ENCODE measurements at places on chromosomes 7 and 10.

DNA sequence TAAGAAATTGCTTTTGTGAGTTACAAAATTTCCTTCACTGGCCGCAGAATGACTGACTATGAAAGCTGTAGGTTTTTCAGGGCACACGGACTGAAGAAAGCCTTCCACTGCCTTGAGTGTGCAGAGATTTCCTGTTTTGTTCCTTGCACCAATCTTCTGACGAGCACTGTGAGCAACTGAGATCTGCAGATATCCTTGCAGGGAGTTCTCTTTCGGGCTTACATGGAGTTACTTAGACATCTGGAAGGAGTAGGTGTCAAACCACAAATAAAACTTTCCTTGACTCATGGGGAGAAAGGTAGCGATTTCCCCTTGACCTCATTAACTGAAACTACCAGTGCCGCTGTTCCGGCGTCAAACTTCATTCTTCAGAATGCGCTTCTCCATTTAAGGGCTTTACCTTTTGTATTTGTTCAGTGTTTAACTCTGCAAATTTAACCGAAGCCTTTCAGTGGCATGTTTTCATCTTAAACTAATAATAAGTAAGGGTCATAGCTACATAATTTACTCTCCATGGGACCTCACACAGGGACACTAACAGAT is 1175.3 kb downstream of the GATA3 start:
- no peak for DNase-seq

GRCh38 chr7:129279757-129280156 is 54.9 kb downstream of the AHCYL2 start:
- no peak for DNase-seq

DNA sequence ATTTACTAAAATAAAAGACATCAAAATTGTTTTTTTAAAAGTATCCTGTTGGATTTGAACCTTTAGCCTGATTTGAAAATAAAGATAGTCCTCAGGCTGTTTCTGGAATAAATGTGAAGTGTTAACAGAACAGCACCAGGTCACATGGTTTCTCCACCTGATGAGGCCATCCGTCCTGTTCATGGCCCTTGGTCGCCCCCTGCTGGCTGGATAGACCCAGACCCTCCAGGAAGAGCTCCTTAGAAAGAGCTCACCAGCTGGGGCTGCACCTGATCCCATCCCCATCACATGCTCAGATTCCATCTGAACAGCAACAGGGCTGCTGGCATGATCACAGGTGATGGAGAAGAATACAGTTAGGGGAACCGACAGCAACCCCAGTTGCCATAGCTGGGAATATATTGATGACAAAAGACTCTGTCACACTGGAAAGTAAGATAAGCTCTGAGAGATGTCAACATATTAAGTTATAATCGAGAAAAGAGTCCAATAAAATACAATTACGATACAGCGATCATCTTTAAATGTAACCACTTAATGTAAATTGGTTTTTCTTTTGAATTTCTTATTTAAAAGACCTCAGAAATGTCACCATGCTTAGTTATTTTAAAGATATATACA is 4.8 kb downstream of the OR2A14 start:
- peak; percentile 24 for DNase-seq

- no peak for DNase-seq
Measured at GRCh38 chr10:110516815-110517492, 19.2 kb downstream of the DUSP5 start.

- no peak for DNase-seq
Measured at GRCh38 chr10:28624351-28624750, 53.0 kb upstream of the BAMBI start.

- no peak for DNase-seq
Measured at GRCh38 chr10:104559935-104560334, 81.2 kb upstream of the SORCS3 start.

DNA sequence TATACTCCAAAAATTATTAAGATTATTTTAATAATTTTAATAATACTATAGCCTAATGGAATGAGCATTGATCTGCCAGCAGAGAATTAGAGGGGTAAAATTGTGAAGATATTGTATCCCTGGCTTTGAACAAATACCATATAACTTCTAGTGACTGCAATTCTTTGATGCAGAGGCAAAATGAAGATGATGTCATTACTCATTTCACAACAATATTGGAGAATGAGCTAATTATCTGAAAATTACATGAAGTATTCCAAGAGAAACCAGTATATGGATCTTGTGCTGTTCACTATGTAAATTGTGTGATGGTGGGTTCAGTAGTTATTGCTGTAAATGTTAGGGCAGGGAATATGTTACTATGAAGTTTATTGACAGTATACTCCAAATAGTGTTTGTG is 80.2 kb downstream of the CFTR start:
- DNase-seq = no peak

DNA sequence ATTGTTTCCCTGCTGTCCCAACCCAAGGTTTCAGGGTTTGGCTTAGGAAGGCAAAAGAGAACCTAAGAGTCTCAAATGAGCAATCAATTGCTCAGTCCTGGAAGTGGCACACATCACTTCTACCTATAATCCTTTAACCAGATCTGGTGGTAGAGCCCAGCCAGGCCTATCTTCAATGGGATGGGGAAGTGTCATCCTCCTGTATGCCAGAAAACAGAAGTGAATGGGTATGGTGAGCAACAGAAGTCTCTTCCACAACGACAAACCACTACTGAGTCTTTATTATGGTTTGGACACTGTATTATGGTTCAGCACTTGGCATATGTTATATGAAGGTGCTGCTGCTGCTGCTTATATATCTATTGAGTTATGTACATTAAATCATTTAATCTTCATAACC is 3.0 kb upstream of the AKR1B1 start:
- DNase-seq = no peak

DNA sequence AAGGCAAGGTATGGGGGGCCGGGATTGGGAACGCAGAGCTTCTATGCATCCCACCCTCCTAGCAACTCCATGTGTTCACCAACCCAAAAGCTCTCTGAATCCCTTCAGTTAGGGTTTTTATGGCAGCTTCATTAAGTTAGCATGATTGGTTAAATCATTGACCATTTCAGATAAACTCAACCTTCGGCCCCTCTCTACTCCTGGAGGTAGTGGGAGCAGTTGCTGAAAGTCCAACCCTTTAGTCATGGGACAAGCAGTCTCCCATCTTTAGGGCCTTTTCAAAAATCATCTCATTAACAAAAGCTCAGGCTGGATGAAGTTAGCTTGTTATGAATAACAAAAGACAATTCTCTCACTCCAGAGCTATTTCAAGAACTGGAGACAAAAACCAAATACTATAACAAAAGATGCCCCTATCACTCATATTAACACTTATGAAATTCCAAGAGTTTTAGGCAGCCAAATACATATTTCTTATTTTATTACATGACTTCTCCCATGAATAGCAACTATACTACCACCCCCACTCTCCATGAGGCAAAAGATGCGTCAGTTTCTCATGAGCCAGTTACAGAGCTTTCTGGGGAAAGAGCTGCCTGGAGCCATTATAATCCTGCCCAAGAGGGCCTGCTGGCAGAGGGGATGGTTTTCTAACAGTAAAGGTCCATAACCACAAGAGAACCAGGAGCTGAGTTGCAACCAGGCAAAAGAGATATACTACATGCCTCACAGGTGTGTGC is 44.6 kb downstream of the SLC16A12 start:
- DNase-seq = no peak

DNA sequence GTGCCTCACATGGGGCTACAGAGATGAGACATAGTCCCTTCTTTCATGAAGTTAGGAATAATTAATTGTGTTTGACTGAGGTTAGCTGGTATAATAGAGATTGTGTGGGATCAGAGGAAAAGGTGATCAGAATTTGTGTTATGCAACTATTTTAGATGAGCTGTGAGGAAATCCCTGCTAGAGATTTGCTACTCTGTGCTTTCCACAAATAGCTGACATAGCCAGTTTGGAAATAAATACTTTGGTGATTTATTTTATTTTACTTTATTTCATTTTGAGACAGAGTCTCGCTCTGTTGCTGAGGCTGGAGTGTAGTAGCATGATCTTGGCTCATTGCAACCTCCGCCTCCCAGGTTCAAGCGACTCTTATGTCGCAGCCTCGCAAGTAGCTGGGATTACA is 32.3 kb downstream of the ST7 start:
- DNase-seq = no peak

- DNase-seq = no peak
Measured at GRCh38 chr10:20443094-20443493, 454.0 kb downstream of the NEBL start.

DNA sequence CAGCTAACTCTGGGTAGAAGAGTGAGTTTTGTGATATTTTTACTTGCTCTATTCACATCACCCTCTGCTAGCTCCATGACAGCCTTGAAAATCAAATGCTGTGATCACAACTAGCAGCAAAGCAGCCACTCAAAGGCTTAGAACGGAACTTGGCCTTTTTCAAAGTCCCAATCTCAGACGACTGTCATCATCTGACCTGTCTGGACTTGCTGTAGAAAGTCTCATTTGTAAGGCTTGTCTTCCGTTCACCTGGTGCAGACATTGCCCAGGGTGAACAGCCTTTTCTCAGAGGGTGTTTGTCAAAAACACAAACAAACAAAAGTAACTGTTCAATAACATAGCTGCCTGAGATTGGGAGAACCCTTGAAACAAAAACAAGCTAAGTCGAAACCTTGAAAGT is 458.9 kb upstream of the ADARB2 start:
- no peak for DNase-seq

GRCh38 chr10:22674573-22674930 is 39.8 kb downstream of the PIP4K2A start:
- no peak for DNase-seq

DNA sequence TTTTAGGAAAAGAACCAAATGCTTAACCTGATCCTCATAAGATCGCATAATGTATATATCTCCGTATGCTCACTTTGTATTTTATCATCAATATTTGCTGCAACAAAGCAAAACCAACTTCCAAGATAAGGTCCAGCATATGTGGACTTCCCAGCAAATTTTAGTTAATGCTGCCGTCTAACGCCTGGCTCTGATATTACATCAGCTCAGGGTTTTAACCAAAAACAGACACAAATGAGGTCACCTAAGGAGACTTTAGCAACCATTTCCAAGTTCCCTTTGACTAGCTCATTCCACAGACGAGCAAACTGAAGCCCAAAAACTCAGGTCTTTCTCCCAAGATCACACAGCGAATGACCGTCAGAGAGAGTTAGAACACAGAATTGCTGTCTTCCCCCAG is 59.4 kb upstream of the UCN3 start:
- no peak for DNase-seq

DNA sequence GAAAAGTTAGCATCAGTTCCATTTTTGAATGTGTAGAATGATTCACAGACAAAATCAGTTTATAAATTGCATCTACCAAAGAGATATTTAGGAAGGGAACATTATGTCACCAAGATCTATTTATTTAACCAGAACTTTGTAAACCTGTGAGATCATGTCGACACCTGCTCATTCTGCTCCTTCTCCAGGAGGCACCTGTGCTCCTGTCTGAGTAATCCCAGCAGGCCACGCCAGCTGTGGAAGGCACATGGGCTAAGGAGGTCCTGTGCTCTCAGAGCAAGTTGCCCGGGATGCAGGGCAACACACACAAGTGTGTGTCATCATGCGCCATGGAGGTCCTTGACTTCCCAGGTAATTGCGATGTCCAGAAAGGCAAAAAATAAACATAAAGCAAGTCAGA is 45.5 kb upstream of the ADARB2 start:
- DNase-seq = no peak

DNA sequence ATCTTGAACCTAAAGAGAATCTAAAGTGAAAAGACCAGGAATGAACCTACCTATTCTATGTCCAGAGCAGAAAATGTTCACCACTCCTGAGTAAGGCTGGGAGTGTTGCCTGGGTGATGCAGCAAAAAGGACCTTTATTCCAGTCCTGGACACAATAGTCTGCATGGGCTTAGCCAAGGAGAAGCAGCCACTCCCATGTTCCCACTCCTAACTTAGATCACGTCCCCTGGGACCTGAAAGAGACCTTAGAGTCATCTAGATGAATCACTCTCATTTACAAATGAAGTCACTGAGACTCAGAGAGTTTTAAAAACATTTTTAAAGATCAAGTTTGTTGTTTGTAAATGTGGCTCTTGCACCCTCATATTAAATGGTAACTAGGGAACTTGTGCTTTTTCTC is 763.4 kb downstream of the KCNMA1 start:
- DNase-seq = no peak

DNA sequence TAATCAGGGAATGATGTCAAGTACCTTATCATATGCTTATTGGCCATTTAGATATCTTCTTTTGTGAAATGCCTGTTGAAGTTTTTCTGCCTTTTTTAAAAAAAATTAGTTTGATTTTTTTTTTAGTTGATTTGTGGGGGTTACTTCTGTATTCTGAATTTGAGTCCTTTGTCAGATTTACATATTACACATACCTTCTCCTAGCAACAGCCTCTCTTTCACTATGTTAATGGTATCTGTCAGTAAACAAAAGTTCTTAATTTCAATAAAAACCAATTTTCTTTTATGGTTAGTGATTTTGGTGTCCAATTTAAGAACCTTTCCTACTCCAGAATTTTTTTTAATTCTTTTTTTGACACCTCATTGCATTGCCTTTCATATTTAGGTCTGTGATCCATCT is 52.0 kb downstream of the CSGALNACT2 start:
- no peak for DNase-seq

GRCh38 chr7:47786557-47787248 is 161.6 kb downstream of the PKD1L1 start:
- peak; percentile 96 for DNase-seq

DNA sequence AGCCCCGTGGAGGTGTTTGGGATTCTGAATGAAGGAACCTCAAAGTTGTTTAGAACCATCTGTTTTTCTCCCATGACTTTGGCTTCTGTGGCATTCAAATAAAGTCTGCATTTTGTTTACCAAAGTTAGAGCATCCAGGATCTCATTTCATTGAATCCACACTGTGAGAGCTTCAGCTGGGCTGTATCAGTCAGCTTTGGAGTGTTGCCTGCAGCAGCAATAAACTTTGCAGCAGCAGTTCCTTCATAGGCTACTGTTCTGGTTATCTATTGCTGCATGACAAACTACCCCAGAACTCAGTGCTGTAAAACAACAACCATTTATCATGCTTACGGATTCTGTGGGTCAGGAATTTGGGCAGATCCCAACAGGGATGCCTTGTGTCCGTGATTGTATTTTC is 1575.2 kb upstream of the LRRTM3 start:
- no peak for DNase-seq

Data from AG04450 (cell line).